ENCODE measurements at places on chromosomes 1 and 21.

GRCh38 chr1:27770293-27770830 lies 2.7 kb upstream of the STX12 start:
- DNase-seq, result no peak

DNA sequence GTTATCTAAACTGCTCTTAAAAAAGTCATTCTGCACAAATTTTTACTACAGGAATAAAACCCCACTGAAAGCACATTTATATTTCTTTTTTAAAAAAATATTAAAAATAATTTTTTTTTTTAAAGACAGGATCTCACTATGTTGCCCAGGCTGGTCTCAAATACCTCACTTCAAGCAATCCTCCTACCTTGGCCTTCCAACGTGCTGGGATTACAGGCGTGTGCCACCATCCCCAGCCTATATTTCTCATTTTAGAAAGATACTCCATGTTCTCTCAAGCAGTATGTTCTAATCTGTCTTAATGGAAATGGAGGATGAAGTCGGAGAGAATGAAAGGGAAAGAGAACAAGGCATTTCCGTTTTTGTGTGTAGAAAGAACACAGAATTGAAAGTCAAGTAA lies 17.1 kb downstream of the USP24 start:
- DNase-seq, result no peak

DNA sequence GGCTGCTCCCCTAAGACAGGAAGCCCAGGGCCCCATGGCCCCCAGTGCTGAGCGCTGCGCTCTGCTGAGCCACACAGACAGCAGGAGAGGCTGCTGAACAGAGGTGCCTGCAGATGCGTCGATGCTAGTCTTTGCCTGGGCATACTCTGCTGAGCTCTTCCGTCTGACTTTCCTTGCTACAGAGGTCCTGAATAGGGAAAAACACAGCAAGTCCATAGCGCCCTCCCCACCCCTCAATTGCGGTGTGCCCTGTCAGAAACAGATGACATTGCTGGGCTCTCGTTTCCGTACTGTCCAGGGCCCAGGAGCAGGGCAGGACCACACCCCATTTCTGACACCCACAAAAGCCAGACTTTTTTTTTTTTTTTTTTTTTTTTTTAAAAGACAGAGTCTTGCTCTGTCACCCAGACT lies 252.5 kb downstream of the SDCCAG8 start:
- DNase-seq, result no peak

DNA sequence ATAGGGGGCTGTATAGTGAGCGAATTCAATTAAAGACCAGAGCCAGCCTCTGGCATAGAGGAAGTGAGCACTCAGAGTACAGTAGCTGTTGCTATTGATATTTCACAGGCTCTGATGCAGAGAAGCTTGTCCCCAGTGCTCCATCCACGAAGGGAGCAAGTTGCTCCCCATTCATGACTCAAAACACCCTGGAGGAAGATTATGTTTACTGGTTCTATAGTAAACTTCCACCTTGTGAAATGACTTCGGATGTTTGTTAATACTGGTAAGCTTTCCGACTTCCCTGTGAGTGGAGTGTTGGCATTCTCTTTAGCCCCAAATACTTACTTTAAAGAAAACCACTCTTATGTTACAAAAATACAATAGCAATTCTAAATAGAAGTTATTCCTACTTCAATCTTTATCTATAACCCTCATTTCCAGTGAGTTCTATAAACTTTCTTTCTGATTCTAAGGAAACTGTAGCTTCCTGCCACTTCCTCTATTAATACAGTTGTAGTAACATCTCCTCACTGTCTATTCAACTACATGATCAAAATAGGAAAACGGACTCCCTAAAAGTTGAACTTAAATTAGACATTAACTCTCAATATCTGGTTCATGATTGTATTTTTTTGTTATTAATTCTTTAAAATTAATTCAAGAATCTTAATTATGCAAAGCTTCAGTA lies 46.4 kb downstream of the ZNF281 start:
- DNase-seq, result no peak

DNA sequence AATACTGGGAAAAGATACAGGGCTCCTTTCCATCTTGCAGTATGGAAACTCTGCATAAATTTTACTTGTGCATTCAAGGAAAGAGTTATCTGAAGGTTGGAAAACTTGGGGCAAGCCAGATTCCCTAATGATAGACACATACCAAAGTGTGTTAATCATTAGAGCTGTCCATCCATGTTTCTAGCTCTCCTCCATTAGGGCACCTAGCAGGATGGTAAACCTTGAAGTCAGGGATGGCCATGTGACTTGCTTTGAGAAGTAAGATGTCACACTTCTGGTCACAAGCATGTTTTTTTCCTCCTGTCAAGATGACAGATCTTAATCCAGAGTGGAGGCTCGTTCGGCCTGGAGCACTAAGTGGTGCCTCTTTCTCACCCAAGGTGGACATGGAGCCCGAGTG lies 241.9 kb upstream of the RUNX1 start:
- no peak for DNase-seq

GRCh38 chr1:85311818-85312217 lies 35.4 kb upstream of the BCL10 start:
- DNase-seq, result no peak

- no peak for DNase-seq
These were observed 19.5 kb downstream of the SLC30A1 start for GRCh38 chr1:211559222-211560010.

- no peak for DNase-seq
These were observed 396.5 kb upstream of the LRRC7 start for GRCh38 chr1:69171248-69171647.

GRCh38 chr1:242212401-242212800 lies 213.5 kb upstream of the MAP1LC3C start:
- DNase-seq, result no peak

- no peak for DNase-seq
These were observed 50.9 kb downstream of the KCTD3 start for GRCh38 chr1:215617979-215618378.

GRCh38 chr1:225755671-225756319 lies 21.8 kb upstream of the SRP9 start:
- DNase-seq, result no peak

DNA sequence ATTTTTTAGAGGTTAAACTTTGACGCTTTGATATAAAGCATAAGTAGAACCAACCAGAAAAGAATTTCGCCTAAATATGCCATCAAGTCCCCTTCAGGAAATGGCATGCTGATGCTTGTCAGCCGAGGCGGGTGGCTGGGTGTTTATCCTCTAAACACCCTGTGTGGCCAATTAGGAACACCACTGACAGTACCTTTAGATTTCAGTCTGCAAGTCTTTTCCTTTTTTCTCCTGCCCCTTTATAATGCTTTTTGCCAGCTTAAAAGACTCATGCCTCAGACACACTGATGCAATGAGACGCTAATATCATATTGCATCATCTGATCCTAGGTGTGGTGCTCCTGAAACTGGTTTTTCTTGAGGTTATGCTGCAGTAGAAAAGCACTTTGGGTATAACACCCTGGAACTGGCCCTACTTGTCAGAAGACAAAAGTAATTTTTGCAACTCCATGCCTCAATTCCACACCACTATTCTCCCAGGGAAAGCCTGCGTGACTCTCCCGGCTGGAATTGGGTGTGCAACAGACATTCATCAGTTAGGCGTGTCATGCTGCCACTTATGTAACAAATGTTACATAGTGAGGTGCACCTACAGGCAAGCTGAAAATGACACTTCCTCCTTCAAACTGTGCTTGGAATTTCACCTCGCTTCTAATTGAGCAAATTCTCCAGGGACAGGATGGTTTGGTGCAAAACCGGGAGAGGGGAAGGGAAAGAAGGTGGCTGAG lies 2.0 kb upstream of the RCC2 start:
- DNase-seq, result no peak

- no peak for DNase-seq
These were observed 1518.0 kb downstream of the NCAM2 start for GRCh38 chr21:22516230-22516629.

GRCh38 chr1:176720838-176721237 lies 257.9 kb downstream of the PAPPA2 start:
- DNase-seq, result no peak

- DNase-seq, result no peak
These were observed 398.5 kb upstream of the ADAMTS5 start for GRCh38 chr21:27365394-27365793.

GRCh38 chr1:117976381-117976780 lies 46.8 kb downstream of the WDR3 start:
- DNase-seq, result no peak

GRCh38 chr1:923131-923990 lies at the start of gene SAMD11:
Gene SAMD11 (plus strand): TSS chr1:923923. CDS start chr1:924432, 509 bp downstream.
- DNase-seq, result peak; percentile 51

GRCh38 chr1:93651695-93652094 lies 29.9 kb downstream of the BCAR3 start:
- DNase-seq, result no peak

DNA sequence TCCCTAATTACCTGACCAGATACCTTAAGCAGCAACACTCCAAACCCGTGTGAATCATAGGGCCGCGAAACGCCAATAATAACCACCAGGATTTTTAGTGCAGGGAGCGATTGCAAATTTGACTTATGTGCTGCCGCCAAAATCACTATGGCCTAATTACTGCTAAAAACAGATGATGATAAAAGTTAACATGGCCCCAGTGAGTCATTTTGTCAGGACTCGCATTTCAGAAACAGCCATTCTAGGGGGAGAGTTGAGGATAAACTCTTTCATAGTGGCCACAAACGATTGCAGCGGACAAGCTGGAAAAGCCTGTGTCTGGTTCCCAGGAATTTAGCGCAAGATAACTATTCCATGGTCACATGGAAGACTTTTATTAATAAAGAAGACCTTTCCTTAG lies 103.4 kb downstream of the HLX start:
- DNase-seq, result no peak

- no peak for DNase-seq
These were observed 1.7 kb downstream of the NR5A2 start for GRCh38 chr1:200029035-200029821.

DNA sequence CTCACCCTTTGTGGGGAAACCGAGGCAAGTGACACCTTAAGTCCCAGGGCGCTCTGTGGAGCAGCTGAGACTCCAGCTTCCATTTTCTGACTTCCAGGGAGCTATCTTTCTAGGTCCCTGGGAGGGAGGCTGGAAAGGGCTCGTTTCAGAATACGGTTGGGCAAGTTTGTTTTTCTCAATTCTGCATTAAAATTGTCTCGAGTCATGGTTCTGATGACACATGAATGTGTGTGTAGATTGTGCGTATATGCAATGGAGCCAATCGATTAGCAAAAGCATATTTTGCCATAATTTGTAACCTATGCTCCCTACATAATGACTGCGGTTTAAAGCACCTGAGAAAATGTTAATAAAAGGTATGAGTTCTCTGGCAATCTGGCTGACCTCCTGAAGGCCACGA lies 77.3 kb downstream of the SIK1 start:
- no peak for DNase-seq

- no peak for DNase-seq
These were observed 245.6 kb downstream of the SIPA1L2 start for GRCh38 chr1:232384171-232384883.

- DNase-seq, result peak; percentile 60
These were observed 26.1 kb downstream of the GPR3 start for GRCh38 chr1:27418326-27419185.

DNA sequence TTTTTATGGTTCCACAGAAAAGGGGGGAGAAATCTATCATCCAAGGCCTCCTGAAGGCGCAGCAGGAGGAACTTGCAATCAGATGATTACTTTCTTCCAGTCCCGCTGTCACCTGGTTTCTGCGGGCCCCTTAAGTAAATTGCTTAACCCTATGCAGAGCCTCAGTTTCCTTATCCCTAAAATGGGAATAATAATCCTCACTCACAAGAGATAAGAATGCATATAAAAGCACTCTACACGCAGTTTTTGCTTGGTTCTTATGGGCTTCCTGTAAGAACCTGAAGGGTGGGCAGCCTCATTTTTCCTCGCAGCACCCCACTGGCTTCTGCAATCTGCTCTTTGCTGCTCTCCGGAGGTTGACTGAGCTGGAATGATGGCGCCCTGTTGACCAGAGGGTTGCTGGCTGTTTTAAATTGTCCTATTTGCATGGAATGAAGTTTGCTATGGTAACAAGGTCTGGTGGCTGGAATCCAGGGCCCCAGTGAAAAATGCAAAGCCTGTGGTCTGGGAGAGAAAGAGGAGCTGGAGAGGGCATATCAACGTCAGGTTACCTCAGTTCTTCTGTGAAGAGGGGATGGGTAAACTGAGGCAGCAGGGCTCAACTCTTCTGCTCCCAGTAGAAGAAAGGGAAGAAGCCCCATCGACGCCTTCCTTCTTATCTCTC lies 1.0 kb upstream of the KAZN start:
- no peak for DNase-seq

DNA sequence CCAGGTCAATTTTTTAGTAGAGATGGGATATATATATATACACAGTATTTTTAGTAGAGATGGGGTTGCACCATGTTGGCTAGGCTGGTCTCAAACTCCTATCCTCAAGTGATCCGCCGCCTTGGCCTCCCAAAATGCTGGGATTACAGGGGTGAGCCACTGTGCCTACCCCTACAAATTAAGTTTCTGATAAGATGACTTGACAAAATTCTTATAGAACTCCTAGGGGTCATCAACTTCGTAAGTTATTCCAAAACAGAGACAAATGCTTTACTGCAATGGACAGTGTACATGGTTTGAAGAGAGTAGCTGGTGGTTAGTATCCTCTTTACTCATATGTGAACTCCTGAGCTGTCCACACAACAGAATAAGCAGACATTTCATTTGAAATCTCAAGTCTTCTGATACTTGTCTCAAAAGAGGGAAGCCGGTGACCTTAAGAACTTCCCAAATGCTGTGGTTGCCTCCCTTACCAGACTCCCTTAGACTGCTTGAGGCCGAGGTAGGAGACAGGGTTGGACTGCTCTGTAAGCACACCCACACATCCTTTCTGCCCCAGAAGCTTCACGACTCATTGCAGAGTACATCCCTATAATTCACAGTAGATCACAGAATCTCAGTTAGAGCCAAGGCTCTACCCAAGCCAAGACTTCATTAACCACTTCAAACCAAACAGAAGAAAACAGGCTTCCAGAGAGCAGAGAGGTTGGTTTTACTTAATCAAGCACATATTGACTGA lies 244.1 kb upstream of the IRF2BP2 start:
- no peak for DNase-seq

DNA sequence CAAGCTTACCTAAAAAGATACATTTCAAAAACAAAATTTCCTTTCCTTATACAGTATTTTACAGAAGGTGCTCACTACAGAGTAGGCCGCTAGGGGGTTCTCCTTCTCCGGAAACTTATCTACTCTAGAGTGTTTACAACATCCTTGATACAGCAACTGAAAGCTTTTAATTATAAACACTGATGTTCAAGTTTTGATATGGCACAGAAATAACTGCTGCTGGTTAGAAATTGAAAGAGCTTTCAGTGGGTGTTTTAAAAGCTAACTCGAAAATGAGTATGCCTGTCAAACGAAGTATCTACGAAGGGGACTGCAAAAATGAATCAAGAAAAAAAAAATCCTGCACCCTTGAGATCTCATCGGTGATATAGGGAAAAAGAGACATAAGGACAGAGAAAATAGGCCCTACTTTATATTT lies 1.0 kb downstream of the YOD1 start:
- DNase-seq, result no peak

- DNase-seq, result no peak
These were observed 117.9 kb downstream of the MATN1 start for GRCh38 chr1:30605441-30605920.
